ENCODE measurements at places on chromosomes 6 and 20.

DNA sequence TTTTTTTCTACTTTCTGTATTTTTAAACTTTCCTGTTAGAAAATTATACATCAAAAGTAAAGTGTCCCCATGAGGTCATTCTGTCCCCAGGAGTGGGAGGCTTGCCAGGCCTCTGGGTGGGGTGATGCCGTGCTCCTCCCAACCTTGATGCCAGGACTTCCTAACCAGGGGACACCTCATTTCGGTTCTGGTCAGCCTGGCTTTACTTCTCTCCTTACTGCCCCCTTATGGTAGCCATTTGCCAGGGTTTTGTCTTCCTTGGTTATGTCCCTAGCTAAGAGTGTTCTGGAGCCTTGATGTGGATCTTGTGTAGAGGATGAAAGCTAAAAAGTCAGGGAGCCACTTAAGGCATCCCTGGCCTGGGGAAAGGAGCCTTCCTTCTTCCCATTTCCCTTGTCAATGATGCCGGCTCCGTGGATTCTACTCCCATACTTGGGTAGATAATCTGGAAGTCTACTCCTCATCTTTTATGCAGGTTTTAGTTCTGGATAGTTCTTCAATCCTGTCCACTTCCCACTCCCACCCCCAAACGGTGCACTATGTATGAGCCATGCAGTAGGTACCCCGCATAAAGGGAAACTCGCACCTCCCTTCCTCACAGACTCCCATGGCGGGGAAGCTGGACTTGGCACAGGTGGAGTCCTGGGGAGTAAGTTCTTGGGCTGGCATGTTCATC, 164.1 kb upstream of the SALL4 start:
- no peak for DNase-seq

DNA sequence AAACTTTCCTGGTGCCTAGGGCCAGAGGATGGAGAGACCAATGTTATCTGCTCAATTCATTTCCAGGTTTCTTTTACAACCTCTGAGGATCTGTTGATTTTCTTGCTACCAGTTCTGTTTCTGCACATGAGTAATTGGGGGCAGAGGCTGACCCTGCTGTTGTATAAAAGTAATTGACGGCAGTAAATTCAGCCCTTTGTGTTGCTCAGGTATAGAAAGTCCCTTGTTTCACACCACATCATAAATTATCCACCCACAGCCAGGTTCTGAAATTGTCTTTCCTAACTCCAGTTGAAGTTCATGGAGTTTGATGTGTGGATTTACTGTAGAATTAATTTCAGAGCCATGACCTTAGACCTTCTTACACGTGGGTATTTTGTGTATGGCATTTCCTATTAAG, 107.4 kb upstream of the GRIK2 start:
- DNase-seq: no peak

- DNase-seq: no peak
Measured at GRCh38 chr20:47187450-47188195, 168.9 kb downstream of the ZMYND8 start.

DNA sequence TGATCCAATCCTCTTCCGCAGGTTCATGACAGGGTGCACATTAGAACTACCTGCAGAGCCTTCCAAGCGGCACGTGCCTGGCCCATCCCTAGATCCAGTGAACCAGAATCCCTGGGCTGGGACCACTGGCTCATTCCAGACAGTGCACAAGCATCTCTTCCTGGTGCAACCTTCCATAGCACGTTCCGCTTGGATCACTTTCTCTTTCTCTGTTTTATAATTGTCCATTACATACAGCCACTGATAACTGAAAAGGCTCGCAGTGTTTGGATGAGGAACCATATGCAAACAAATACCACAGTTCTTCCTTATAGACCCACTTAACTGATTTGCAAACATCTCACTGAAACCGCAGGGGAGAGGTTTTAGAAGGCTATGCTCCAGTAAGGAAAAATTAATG, 59.6 kb upstream of the DDR1 start:
- DNase-seq: no peak

GRCh38 chr6:56875961-56876360, 78.9 kb upstream of the BEND6 start:
- no peak for DNase-seq

GRCh38 chr6:142760152-142760551, 184.8 kb downstream of the HIVEP2 start:
- no peak for DNase-seq

- no peak for DNase-seq
Measured at GRCh38 chr20:4090756-4091489, 75.6 kb upstream of the RNF24 start.

- no peak for DNase-seq
Measured at GRCh38 chr6:11113038-11113437, 1.5 kb upstream of the ERVFRD-1 start.

DNA sequence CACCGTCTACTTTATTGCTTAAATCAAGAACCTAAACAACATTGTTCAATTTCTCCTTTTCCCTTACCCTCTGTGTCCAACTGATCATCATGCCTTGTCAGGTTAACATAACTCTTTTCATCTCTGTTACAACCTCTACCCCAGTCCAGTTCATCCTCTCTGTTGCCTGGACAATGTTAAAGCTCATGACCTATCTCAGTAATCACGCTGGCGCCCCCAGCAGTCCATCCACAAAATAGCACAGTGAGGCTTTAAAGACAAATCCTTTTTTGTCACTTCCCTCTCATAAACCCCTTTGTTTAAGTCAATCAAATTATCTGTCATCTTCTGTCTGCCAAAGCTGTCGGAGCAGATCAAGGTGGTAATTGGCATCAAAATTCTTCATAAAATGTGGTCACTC, 140.1 kb downstream of the QKI start:
- DNase-seq: no peak

- DNase-seq: no peak
Measured at GRCh38 chr20:62923669-62924441, 2.5 kb downstream of the DIDO1 start.

- DNase-seq: no peak
Measured at GRCh38 chr6:343960-344815, 47.4 kb upstream of the IRF4 start.

- DNase-seq: no peak
Measured at GRCh38 chr6:105430685-105431084, 27.8 kb upstream of the PREP start.

DNA sequence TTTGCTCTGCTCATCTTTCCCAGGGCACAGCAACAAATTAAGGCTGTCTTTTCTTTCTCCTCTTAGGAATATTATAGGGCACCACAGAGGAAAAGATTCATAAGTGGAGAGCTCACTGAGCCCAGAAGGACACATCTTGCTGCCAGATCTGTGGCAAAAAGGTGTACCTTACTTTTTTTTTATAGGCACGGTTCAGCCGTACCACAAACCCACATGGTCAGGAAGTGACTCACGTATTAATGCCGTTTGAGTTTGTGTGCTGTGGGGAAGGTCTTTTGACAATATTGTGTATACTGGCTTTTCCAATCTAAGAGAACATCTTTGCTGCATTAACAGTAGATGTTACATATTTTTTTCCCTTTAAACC, 28.4 kb downstream of the PAQR8 start:
- no peak for DNase-seq

- DNase-seq: no peak
Measured at GRCh38 chr20:59340201-59340885, 39.9 kb downstream of the EDN3 start.

DNA sequence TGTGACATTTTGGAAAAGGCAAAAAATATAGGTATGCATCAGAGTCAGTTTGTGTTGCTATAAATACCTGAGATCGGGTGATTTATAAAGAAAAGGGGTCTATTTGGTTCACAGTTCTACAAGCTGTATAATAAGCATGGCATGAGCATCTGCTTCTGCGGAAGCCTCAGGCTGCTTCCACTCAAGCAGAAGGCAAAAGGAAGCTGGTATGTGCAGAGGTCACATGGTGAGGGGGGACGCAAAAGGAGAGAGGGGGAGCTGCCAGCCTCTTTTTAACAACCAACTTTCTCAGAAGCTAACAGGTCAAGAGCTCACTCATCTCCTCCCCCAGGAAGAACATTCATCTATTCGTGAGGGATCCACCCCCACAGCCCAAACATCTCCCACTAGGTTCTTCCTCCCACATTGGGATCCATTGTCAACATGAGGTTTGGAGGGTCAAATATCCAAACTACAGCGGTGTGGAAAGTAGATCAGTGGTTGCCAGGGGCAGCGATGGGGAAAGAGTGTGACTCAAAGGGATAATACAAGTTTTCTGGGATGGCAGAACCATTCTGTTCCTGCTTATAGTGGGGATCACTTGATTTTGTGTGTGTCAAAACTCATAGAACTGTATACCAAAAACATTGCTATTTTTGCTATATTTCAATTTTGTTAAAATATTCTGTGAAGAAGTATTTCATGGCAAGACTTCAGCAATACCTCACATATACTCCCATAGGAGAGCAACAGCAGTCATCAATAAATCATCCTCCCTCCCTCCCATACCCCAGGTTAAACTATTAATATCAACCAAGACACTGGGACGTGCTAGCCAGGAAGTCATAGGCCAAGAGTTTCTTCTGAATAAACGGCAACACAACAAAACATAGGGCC, 9.9 kb upstream of the FAM50B start:
- DNase-seq: no peak

DNA sequence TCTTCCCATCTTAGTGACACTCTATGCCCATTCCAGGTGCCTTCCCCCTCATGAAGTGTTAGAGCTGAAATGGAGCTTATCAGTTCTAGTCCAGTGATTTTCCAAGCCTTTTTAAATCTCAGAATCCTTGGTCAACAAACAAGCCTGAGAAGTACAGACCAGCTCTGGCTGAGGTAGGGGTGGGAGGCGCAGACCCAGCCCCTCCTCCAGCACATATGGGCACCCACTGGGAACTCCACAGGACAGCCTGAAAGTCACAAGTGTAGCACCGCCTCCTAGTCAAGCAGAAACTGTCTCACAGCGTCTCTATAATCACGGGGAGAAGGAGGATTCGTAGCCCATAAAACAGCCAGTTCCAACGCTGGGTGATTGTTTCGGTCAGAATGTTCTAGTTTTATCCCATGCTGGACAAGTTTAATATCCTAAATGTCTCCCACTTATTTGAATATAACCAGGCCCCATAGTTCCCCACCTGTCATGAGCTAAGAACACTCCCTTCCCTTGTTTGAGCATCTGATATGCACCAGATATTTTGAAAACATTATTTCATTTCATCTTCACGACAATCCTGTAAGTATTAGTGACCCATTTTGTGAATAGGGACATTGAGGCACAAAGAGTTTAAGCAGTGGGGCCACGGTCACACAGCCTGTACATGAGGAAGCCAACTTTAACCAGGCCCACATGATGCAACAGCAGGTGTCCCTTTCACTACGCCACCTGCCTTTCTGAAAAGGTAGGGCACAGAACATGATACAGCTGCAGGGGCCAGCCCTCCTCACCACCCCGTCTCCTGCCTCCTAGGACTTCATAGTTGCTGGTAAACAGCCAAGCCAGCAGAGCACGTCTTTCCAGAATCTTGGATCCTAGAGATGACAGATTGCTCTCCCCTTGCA, 40.1 kb downstream of the TRAF3IP2 start:
- no peak for DNase-seq

DNA sequence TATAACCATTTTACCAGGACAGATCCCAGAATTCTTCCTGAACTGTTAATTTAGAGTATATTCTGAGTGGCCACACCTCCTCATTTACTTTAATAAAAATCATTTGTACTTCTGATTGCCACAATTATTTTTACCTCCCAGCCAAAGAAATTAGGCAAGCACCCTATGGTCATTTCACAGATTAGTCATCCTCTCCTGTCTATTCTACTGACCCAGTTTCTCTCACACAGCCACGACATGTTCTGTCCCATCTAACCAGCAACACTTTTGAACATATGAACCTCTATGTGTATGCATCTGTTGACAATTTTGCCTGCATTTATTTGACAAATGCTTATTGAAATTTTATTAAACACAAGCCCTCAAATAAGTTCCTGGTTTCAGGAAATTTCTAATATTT, 202.6 kb upstream of the STXBP5 start:
- no peak for DNase-seq

DNA sequence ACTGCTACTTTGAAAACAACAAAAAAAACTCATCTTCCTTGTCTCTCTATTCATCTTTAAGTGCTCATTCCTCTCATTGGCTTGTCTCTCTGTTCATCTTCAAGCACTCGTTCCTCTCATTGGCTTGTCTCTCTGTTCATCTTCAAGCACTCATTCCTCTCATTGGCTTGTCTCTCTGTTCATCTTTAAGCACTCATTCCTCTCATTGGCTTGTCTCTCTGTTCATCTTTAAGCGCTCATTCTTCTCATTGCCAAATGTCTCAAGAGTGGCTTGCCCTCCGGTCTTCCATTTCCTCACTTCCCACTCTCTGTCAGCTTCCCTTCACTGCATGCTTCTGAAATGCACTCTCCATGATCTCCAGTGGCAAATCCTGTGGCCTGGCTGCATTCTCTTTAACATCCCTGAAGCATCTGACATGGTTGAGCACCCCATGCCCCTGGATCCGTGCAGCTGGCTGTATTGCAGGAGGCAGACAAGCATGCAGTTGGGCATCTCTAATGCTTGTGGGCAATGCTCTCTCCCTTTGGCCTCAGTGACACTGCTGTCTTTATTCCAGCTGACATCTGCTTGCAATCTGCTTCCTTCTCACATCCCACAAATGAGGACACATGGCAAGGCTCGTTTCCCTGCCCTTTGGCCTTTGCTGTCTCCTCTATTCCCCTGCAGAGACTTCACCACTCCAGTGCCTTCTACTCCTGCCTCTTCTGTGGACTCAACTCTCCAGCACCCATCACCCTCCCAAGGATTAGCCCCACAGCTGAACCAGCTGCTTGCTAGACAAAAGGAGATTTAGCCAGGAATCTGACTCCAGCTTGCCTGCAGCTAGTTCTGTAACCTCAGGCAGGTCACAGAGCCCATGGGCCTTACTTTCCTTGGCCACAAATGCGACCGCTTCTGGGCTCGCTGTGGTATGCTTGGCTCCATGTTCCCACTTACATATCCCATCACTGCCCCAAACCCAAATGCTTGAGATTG, 143.2 kb upstream of the SNX9 start:
- DNase-seq: no peak

- DNase-seq: no peak
Measured at GRCh38 chr6:79762370-79762769, 131.2 kb downstream of the SH3BGRL2 start.

DNA sequence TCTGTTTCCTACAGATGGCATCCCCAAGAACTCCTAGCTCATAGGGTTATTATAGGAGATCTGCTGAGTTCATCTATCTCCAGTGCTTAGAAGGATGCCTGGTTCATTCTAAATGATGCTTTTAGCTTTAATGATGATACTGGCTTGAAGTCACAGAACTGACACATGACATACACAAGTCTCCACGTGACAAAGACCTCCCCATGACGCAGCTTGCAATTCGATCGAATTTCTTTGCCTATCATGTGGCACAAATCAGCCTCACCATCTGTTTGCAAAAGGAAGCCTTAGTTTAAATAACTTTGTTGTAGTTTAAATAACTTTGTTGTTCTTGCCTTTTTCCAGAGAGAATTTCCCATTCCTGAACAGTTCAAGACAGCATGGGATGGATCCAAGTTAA, 44.1 kb upstream of the FAM8A1 start:
- no peak for DNase-seq

DNA sequence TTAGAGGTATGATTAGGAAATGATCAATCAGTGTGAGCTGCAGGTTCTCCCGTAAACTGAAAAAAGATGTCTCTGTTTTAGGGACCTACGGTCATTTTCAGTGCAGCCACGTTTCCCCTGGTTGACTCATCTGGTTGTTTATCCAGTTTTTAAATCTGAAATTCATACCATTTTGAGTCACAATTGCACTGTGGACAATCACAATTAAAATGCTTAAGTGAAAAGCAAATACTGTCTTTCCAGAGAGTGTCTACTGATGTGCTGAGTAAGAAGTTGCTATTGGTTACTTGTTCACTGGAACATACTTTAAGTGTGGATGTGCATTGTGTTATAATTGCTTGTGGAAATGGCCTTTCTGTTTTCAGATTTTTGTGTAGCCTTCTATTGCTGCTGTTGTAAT, 305.1 kb upstream of the SASH1 start:
- DNase-seq: no peak

Measured in nucleus accumbens (tissue), 56 donors.